RCC 7860 (cell line): ENCODE measurements at places on chromosomes 2 and 18.
A peak's percentile ranks its signal among the peaks of the same experiment; 100 is the strongest.

DNA sequence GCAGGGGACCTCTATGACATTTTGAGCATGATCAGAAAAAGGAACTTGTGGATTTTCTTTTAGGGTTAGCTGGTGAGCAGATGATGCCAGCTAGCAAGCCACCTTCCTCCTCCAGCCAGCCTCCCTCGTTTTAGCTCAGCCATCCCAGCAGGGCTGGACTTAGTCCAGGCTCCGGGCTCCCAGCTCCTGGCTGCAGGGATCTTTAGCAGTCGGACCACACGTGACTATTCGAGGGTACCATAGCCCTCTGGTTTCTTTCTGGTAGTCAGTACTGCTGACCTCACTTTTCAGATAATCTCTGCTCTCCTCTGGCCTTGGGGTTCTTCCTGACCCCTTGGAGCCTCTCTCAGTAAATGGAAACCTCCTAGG, 31.8 kb downstream of the NCK2 start:
- no peak for DNase-seq

DNA sequence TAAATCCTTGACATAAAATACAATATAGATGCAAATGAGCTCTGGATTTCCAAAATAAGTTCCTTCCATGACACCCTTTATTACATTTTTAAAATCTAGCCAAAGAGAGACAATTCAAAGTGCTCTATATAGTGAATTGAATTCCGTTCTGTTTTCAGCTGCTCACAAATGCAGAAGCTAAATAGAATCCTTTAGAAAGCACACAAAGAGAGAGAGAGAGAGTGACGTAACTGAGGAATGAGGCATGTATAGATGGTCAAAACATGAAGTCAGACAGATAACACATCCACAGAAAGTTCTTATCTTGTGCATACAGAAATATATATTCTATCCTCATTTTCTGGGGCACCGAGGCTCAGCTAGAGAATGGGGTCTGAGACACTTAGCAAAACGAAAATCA, 344.7 kb upstream of the NETO1 start:
- DNase-seq, result no peak

GRCh38 chr2:206721256-206721920, 3.2 kb upstream of the DYTN start:
- DNase-seq, result no peak

GRCh38 chr2:43052204-43052943, 174.0 kb downstream of the ZFP36L2 start:
- no peak for DNase-seq

DNA sequence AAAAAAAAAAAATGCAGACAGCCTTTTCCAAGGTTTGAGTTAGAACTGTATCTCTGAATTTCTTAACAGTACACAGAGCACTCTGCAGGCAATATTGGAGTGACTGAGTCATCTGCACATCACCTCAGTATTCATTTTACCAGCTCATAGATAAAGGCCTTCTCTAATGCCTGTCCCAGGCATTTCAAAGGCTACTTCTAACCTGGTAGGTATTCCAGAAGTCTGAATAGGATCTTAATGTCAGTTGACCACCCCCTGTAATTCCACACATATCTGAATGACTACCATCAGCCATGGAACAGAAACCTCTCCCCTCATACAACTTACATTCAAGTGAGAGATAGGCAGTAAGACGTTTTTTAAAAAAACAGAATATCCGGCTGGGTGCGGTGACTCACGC, 9.0 kb downstream of the METTL21A start:
- DNase-seq, result peak; percentile 71

GRCh38 chr2:234683950-234684349, 187.1 kb upstream of the ARL4C start:
- no peak for DNase-seq

DNA sequence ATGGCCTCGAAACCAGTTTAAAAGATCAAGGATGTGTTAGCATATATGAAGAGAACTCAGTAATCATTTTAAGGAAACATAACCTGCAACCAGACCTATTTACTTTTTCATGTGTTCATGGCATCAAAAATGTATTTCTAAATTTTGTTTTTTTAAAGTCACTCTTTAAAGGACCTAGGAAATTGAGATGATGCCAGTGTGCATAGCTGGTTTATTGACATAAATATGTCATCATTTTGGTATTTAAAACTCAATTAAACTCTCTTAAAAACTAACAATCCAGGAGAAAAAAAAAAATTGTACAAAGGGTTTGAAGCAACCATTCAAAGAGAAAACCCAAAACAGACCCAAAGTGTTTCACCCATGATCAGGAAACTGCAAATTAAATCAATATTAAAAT, 198.9 kb upstream of the RND3 start:
- DNase-seq, result no peak

DNA sequence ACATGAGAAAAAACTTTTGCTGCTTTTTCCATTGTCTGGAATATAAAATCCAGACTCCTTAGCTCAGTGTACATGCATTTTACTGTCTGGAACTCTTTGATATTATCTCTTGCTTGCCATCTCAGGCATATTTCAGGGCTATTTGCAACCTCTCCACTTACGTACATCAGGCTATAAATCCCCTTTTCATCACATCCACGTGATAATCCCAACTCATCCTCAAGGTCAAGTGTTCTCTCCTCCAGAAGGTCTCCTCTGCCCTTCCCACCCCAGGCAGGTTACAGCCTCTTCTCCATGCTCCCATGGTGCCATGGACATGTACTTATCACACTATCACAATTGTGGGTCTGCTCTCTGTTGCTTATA, 202.5 kb upstream of the RBMS1 start:
- DNase-seq, result no peak

DNA sequence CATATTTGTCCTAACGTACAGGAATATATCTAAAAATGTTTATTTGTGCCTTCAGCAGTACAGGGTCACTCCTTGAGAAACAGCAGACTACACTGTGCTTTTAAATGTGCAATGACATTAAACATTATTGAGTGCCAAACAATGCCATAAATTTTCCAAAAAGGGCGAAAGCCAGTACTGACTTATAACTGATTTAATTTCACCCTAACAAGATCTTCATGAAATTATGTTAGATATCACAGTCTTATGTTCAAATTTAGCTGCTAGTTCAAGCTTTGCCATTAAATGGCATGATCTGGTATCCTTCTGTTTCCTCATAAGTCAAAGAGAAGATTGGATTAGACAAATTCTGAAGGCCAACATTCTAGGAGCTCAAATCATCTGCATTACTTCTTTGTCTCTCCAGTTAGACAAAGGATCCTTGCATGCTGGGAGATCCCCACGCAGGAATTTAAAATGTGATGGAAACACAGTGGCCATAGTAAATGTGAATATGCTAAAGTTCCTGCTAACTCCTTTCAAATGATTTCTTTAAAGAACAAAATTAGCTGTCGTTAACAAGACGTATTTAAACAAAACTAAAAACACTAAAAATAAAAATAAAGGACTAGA, 129.3 kb upstream of the STON1 start:
- no peak for DNase-seq

- DNase-seq, result no peak
Measured at GRCh38 chr2:65661980-65662653, 229.7 kb upstream of the SPRED2 start.

DNA sequence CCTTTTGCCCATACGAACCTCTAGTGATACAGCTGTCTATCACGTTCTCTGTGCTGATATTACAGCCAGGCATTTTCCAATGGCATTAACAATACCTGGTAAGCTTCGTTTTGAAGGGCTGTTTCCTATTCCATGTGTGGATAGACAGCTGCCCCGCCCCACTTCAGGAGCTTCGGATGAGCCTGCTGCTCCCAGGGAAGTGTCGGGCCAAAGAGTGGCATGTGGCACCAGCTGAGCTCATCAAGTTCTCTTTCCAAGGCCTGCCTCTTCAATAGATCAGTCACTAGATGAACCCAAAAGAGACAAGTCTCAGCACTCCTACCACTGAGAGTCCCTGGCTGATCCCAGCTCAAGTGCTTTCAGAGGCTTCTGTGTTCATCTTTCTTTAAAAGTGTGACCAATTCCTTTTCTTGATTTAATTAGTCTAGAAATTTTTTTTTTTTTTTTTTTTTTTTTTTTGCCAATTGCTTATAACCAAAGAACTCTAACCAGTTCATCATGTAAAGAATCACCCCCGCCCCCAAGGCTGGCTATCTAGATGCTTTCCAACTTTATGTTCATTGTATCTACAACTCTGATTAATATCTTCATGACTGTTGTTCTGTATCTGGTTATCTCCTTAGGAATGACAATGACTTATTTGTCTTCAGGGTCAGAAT, 46.6 kb downstream of the HDAC4 start:
- no peak for DNase-seq

- peak; percentile 90 for DNase-seq
Measured at GRCh38 chr18:58135183-58135641, 91.2 kb downstream of the NEDD4L start.

DNA sequence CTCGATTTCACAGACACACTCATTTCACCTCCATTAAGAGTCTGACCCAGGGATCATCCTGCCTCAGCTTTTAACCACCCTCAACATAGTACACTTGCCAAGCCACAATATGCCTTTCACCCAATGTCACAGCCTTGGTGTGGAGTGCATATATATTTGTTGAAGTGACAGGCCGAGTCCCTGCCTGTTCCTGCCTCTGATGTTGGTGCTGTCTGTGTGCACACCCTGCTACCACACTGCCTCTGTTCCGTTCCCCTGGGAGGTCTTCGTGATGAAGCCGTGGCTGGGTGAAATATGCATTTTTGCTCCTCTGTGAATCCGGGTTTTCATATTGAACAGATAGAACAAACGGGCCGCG, 90.3 kb downstream of the RNF144A start:
- DNase-seq, result no peak

GRCh38 chr2:122322815-122323214, 567.4 kb downstream of the TSN start:
- DNase-seq, result no peak

DNA sequence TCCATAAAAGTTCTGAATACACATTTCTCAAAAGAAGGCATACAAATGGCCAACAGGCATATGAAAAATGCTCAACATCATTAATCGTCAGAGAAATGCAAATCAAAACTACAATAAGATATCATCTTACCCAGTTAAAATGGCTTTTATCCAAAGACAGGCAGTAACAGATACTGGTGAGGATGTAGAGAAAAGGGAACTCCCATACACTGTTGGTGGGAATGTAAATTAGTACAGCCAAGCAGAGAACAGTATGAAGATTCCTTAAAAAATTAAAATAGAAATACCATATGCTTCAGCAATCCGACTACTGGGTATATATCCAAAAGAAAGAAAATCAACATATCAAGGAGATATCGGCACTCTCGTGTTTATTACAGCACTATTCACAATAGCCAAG, 1312.5 kb downstream of the DSC3 start:
- DNase-seq, result no peak

DNA sequence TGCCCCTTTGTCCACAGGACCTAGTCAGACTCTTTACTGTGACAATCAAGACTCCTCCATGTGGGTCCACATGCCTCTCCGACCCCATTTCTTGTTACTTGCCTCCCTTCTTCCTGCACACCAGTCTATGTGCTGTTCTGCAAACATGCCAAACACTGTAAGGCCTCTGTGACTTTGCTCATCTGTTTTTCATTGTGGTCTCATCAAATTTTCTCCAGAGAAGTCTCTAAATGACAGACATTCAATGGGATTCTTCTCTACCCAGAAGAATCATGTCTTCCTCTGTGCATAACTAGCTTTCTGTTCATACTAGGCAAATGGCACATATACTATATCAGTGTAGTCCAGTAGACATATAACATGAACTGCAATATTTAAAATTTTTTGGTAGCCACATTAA, 43.0 kb upstream of the KCNE4 start:
- no peak for DNase-seq

- DNase-seq, result no peak
Measured at GRCh38 chr18:6413579-6414117, 1.1 kb downstream of the L3MBTL4 start.

DNA sequence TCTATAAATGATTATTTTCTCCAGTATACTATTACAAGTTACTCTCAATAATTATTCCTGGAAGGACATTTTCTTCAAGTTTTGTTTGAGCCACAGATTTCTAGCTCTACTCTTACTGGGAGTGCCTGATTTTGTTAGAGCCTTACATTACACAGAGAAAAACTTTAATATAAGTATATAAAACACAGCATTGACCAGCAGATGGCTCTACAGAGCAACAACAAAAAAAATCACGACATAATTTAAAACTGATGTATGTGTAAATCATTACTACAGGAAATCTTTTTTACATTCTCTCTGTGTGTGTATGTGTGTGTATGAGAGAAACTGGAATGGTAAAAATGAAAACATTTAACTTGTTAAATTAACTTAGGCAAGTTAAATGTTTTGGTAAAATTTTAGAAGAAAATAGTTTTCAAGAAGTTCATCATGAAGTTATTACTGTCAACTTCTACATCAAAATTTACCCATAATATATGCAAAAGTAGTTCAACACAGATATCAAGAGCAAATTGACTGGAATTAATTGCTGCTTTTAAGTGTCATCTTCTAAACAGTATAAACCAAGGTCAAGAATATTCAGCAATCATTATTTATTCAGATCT, 103.3 kb downstream of the MDH1 start:
- peak; percentile 46 for DNase-seq

DNA sequence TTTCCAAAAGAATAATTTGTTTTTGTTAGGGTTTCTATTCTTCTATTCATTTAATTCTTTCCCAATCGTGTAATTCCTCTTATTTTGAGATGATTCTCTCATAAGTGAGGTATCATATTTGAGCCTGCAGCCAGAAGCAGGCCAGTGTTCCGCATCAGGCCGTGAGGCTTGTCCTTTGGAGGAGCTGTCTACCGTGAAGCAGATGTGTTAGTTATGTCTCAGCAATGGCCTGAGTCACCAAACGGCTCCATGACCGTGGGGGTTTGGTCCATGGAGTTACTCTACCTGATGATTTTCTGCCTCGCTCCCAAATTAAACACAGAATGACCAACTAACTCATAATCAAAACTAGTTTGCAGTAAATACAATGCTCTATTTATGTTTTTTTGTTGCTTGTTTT, 64.2 kb upstream of the TMEM87B start:
- peak; percentile 59 for DNase-seq

DNA sequence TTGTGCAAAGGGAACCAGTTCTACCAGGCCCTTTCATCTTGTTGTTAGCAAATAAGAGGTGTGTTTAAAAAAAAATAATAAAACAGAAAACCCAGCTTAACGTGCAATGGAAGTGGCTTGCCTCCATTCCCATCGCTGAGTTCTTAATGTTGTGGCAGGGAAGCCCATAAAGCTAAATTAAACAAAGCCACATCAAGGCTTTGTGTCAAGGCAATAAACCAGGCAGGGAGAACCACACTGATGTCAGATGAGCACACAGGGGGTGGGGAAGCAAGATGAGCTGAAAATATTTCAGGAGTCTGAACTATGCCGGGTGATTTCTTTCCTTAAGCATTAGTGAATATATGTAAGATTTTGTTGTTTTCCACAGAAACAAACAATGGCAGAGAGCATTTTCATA, 73.5 kb downstream of the PHLPP1 start:
- no peak for DNase-seq
